ENCODE measurements at places on chromosomes 5 and 9.

DNA sequence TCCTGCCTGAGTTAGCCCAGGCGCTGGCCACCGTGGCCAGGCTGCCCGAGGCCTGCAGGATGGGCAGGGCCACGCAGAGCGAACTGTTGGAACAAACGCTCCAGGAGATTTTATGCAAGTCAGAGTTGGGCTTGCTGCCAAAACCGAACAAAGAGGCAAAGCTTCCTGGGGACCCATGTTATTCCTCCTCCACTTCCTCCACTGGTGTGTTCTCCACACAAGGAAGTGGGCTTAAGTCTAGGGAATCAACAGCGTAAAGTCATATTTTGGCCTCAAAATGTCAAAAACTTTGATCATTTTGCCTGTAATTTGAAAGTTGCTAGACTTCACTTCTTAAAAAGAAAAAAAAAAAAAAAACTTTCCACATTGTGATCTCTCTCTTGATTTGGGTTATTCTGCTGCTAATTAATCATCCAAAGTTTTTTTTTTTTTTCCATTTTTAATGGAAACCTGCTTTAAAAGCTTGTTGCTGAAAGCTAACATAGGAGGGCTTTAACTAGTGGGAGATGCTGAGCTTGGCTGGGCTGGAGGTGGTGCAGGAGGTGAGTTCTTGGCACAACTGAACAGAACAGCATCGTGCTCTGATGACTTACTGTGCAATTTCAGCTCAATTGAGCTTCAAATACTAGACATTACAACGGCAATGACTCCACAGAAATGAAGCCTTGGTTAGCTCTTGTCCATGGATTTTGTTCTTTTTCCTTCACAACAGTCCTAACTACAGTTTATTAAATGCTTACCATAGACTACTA, 73.0 kb downstream of the PTPDC1 start:
- no peak for DNase-seq

DNA sequence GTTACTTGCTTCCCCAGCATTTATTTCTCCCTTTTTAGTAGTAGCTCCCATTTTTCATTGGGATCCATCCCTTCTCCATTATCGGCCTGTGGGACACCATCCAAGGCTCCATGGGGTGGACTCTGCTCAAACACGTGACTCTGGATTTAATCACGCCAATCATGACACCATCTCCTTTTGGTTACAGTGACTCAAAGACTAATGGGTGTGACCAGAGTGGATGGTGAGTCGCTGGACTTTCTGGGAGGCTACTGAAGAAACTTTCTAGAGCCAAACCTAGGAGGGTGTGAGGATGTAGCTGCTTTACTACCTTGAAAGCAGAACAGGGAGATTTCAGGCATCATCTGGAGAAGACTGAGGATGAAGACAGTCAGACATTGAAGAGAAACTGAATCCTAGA, 93.1 kb downstream of the PJA2 start:
- no peak for DNase-seq

DNA sequence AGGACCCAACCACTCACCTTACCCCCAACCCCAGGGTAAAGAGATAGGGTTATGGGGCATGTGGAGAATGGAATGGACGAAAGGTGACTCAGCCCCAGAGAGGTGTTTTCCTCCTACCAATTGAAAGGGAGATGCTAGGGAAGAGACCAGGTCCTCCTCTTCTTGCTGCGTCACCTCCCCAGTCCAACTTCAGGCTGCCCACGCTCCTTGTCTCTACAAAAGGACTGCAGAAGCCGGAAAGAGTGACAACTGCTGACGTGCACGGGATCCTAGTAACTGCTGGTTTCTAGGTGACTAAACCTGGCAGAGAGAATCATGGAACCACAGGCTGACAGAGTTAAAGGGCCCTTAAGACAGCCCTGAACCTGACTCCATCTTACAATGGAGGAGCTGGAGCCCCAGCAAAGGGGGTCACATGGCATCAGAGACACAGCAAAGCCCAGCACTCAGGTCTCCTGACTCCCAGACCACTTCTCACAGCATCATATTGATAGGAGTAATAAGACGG, 2.2 kb downstream of the GPX3 start:
- no peak for DNase-seq

DNA sequence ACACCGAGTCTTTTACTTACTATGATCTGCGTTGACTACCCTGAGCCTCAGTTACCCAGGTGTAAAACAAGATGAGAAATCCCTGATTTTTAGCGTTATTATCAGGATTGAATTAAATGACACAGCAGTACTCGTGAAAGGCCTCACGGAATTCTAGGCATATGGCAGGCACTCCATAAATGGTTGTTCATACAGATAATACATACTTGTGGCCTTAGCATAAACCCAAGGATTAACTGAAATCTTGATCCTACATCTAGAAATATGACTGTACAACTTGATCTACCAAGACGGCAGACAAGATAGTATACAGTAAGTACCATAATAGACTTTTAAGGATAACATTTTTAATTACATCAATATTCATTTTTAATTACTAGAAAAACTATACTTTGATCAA, 409.8 kb downstream of the BNC2 start:
- DNase-seq, result no peak

DNA sequence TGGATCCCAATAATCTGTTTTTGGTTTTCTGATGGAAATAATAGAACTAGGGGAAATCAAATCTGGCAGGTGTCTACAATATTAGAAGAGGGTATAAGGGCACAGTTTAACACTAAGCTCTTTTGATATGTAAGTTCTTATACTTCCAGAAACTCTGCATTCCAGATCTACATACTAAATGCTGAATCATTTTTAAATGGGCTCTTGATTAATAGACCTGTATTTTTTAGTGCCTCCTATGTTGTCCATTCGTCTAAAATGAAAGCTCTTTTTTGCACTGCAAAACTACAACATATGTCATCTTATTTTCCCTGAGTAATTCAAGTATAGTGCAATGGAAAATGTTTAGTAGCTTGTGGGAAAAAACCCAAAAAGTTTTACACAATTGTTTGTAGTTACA, 44.2 kb downstream of the NR6A1 start:
- DNase-seq, result no peak

GRCh38 chr5:60960591-60960990, 15.6 kb downstream of the NDUFAF2 start:
- DNase-seq, result no peak

GRCh38 chr5:93395010-93395409, 186.0 kb downstream of the NR2F1-AS1 start:
- DNase-seq, result no peak

DNA sequence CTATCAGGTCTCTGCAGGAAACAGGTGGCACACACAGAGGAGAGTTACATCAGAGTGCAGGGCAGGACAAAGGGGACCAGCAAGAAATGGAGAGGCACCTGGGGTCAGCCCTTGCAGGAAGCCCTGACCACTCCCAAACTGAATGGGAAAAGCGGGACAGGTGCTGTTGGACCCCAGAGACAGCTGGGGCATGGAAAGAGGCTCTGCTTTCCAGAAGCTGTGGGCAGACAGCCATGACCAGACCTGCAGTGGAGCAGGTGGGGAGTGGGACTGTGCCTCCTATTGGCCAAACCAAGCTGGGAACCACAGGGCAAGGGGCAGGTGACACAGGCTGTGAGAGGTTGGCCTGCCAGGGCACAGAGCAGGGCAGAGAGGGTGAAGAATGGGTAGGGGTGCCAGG, 125.8 kb downstream of the BOD1 start:
- no peak for DNase-seq

DNA sequence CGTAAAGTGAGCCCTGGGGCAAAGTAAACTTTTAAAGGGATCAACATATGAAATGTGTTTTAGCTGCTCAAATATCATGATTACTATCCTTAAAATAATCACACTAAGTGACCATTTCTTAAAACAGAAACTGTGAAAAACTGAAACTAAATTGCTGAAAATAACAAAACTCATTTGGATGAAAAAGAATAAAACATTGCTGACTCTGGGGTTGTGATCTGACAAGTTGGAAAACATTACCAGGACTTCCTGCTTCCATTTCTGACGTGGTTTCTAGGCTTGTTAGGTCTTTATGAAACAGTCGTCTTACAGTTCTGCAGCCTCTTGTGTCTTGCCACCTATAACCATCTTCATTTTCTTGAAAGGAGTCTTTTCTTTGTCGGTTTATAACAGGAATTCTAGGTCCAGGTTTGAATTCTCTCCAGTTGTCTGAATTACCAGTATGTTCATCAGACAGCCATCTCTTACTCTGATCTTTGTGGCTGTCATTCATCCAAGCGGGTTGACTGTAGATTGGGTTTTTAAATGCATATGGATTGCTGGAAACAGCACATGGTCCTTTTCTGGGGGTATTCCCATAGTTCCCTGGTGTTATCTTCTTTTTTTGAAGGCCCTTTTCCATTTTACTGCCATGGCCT, 1.7 kb downstream of the TUT7 start:
- DNase-seq, result no peak

DNA sequence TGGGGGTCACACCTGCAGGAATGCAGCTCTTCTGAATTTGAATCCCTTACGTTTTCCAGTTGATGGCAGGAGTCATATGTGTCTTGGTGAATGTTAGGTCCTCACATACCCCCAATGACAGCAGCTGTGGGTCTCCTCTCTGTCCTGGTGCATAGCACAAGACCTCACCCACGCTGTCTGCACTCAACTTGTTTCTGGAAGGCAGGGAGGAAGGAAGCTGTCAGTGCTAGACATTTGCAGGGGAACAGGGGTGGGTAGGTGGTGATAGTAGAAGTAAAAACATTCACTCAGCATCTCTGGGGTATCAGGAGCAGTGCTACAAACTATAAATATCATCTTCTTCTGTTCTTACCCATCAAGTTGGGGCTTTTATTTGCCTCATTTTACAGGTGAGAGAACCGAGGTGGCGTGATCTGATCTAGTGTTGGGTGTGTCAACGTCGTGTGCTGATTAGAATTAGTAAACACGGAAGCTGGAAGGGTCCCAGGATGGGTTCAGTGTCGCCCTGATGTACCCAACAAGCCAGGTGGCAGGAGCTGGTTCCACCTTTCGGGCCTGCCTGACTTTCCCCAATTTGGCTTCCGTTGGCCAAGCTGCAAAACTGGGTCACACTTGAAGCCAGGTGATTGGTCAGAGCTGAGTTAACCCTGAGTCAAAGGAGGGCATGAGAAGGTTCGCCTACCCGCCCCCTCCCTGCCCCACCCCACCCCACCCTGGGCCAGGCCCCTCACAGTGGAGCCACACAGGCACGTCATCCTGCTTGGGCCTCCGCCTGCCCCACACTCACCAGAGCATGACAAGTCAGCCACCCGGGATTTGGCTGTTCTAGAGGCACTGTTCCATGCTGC, 15.8 kb downstream of the ERGIC1 start:
- no peak for DNase-seq

- no peak for DNase-seq
Observed at GRCh38 chr9:99181206-99181605, 40.5 kb downstream of the ALG2 start.

GRCh38 chr9:36803961-36804360, 230.1 kb downstream of the PAX5 start:
- DNase-seq, result no peak

DNA sequence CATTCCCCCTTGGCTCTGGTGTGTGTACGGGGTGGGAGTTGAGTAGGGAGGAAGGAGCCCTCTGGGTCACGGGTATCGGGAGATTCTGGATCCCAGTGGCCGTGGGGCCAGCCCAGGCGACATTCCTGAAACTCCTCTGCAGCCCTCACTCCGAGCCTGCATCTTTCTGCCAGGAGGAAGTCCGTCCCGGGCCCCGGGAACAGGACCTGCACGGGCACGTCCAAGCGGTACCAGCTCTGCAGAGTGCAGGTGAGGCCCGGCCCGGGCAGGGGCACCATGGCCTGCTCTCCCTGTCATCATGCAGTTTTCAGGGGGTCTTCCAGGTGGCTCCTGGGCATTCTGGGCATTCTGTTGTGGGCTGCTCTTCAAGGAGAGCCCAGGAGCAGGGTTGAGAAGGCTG, 3.7 kb downstream of the ADAMTSL2 start:
- DNase-seq, result no peak

DNA sequence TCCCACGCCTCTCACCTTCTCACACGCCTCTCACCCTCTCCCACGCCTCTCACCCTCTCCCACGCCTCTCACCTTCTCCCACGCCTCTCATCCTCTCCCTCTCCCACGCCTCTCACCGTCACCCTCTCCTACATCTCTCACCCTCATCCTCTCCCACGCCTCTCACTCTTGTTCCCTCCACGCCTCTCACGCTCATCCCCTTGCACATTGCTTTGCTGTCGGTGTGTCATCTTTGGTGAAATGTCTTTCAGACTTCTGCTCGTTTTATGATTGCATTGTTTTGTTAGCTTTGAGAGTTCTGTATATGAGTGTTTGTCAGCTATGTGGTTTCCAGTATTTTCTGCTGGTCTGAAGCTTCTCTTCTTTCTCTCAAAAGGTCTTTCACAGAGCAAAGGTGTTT, 102.7 kb downstream of the EHMT1 start:
- DNase-seq, result no peak

GRCh38 chr9:21985964-21986667, 8.1 kb downstream of the CDKN2A start:
- DNase-seq, result no peak

- DNase-seq, result no peak
Observed at GRCh38 chr9:116543731-116544400, 143.2 kb upstream of the TRIM32 start.

GRCh38 chr9:11414241-11414640, 801.4 kb upstream of the PTPRD start:
- DNase-seq, result no peak

Data from stimulated activated CD8-positive, alpha-beta memory T cell treated with anti-CD3 and anti-CD28 coated beads, Interleukin-4, amount 100 ng/mL, for 4 hours (primary cell).